ENCODE measurements at places on chromosomes 12 and 14.

- DNase-seq, result no peak
Observed at GRCh38 chr14:93032421-93032936, 83.2 kb downstream of the ITPK1 start.

DNA sequence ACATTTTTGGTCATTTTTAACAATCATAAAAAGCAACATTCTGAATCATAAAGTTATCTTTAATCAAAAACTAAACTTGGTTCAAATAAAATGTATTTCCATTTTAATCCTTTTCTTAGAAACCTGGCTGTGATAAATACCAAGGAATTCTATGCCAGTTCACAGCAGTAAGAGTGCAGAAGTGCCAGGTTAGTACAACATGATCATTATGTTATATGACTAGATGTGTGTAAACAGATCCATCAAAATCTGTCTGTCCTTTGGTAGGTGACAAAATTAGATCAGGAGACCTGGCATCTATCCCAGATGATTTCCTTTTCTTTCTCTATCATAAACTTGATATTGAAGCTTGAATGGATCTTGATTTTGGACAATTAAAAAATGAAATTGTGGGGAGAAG, 200.6 kb upstream of the STXBP6 start:
- DNase-seq, result no peak

- DNase-seq, result no peak
Observed at GRCh38 chr12:105933671-105934665, 204.8 kb downstream of the NUAK1 start.

- DNase-seq, result no peak
Observed at GRCh38 chr14:74935360-74935680, 12.3 kb upstream of the RPS6KL1 start.

DNA sequence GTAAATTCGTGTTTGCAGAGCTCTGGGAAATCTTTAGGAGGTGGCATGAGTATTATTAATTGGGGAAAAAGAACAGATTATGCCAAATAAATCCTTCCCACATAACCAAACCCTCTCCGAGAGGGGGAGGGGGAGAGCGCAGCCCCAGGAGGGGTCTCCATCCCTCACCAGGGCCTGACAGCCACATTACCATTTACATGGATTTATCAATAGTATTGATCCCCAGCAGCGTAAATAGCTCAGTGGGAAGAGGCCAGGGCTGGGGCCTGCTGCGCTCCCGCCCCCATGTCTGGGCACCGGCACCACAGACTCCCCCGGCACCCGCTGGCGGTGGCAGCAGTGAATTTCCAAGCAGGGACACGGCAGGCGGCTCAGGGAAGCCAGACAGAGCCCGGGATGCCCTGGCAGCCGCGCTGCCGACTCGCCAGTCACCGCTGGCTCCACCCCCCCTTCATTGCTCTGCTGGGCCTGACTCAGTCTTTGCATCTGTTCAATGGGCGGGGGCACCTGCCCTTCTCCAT, 2.4 kb downstream of the NCOR2 start:
- no peak for DNase-seq

DNA sequence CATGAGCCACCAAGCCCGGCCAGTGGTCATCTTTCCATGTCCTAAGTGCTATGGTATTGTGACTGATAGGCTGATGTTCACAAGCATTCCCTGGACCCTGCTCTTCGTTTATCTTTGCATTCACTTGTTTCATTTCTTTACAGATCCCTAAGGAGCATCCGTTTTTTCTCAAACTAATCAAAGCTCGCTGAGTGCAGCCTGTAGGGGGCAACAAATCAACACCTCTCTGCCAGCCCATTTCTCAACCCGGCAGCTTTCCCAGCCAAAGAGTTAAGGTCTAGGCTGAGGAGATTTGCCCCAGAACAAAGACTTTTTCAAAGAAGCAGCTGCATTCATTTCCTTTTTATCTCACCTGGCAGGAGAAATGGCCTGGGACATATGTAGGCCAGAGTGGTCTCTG, 12.1 kb downstream of the SIRT4 start:
- no peak for DNase-seq

DNA sequence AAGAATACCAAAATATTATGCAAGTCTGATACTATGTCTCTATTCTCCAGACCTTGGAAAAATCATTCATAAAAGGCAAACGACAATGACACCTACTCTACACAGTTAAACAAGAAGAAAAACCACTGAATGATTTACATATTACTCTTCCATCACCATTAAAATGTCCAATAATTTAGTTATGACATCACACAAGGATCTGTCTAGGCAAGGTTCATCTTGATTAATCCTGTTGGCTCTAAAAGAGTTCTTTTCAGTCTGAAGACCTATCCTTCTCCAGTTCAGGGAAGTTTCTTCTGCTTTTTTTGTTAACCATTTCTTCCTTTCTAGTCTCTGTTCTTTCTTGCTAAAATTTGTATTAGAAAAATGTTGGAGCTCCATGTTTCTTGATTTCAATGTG, 64.0 kb downstream of the OSBPL8 start:
- no peak for DNase-seq

DNA sequence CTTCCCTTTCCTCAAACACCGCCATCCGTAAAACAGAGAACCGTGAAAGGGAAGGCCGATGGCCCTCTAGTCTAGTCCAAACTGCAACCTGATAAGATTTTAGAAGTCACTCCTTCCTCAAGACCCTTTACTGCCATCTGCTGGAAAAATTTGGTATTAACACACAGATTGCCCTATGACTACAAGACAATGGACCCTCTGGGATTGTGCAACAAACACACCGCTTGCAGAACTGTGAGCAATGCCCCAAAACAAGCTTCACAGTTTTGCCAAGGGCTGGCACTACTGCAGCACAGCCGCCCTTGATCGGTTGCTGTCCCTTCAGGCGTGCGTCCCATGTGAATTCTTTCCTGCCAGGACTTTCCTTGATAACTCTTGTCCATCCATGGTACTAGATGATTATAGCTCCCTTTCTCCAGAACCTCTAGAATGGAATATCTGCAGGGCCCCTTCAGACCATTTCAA, 23.1 kb downstream of the LLPH start:
- peak; percentile 81 for DNase-seq

DNA sequence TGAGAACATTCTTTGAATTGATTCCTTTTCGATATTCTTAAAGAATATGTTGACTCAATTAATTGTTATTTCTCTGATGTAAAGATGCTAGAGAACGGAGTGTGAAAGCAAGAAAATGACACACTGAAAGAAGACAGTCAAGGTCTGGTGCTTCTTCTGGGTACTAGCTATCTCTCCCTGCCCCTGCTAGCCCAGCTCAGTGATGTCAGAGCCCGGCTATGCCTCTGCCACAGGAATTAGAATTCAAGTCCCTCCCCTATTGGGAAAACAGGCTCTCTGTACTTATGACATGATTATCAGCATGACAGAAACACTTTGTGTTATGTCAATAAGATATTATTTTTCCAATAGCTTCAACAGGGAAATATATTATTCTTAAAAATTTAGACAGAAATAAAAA, 252.4 kb downstream of the KCNC2 start:
- no peak for DNase-seq

DNA sequence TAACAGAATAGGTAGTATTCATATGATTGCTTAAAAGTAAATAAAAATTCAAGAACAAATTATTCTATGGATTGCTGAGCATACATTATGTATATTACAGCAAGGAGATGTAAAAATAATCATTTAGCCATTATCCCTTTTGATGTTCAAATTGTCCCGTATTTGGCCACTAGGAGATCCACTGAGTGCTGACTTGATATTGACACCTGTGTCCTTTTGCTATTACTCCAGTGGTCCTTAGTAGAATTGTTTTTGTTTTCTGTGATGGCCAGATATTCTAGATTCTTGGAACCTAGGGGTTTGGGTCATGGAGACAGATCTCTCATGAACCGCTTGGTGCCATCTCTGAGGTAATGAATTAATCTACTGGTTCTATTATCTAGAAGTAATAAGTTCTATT, 16.8 kb downstream of the ERO1A start:
- no peak for DNase-seq
